ENCODE measurements at places on chromosomes 1 and 21.

DNA sequence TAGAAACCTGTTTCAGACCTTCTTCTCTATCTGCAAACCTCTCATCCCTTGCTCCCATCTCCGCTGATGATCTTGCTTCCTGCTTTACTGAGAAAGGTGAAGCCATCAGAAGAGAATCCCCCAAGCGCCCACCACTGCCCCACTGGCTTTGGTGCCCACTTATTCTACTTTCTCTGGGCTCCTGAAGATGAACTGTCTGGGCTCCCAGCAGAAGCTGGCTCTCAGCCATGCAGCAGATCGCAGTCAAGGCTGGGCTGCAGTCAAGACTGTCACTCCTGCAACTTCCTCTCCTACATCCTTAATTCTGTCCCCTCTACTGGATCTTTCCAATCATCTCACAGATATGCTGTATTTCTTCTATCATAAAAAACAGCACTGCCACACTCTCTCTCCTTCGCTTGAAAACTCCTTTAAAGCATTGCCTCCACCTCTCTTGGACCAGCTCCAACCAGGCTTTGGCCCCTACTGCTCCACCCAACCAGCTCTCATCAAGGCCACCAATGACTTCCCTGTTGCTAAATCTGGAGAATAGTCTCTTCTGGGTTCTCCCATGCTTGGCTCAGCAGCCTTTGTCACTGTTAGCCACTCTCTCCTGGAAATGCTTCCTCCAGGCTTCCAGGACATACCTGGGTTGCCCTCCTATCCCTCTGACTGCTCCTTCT is 25.8 kb downstream of the TRIM62 start:
- no peak for DNase-seq

DNA sequence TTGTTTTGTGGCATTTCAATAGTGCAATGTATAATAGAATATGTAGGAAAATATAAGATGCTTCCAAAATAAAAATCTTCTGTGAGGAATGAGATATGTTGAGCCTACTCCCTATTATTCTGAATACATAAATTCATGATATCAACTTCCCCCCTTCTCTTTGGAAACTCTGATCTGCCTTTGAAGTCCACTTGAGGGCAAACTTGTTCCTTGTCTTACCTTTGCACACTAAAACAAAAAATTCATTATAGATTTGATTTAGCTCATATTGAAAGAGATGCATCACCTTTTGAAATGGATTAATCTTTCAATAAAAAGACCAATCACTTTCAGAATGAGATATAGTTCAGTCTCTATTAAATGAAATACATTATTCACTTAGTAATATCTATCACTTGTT is 580.7 kb upstream of the ADGRL4 start:
- no peak for DNase-seq

- no peak for DNase-seq
Observed at GRCh38 chr1:16152481-16153087, 3.3 kb downstream of the EPHA2 start.

- DNase-seq = no peak
Observed at GRCh38 chr1:46519209-46519608, 29.6 kb downstream of the DMBX1 start.

GRCh38 chr1:151327903-151328674 is 873 bp upstream of the PI4KB start:
- DNase-seq = no peak

- no peak for DNase-seq
Observed at GRCh38 chr1:108502624-108503023, 52.5 kb downstream of the NBPF6 start.

DNA sequence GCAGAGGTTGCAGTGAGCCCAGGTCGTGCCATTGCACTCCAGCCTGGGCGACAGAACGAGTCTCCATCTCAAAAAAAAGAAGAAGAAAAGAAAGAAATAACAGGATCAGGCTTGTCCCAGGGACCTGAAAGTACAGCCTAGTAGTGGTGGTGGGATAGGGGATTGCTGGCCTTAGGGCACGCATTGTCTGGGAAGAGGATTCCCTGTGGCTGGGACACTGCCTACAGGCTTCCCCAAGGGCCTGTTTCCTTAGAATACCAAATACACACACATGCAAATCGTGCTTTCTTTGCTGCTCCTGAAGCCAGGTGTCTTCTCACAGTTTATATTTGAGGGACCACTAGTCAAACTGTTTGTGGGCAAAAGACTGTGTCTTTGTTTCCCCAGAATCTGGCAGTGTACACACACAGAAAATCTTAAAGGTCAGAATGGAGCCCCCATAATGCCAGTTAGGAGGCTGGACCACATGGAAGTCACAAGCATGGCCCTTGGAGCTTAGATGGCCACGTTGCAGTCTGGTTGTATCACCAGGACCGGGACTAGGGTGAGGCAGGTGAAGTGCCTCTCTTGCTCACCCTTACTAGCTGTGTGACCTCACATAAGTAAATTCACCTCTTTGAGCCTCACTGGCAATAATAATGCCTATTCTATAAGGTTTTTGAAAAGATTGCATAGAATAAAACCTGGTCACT is 12.7 kb upstream of the ASAP3 start:
- no peak for DNase-seq

GRCh38 chr21:19993268-19993667 is 1004.9 kb upstream of the NCAM2 start:
- DNase-seq = no peak

- no peak for DNase-seq
Observed at GRCh38 chr21:41615613-41616012, 107.7 kb upstream of the TMPRSS2 start.

GRCh38 chr1:86928819-86929218 is 14.4 kb downstream of the HS2ST1 start:
- no peak for DNase-seq

GRCh38 chr1:201334325-201335173 is 42.9 kb downstream of the TNNT2 start:
- no peak for DNase-seq

- DNase-seq = no peak
Observed at GRCh38 chr1:12172042-12172851, 5.5 kb downstream of the TNFRSF1B start.

DNA sequence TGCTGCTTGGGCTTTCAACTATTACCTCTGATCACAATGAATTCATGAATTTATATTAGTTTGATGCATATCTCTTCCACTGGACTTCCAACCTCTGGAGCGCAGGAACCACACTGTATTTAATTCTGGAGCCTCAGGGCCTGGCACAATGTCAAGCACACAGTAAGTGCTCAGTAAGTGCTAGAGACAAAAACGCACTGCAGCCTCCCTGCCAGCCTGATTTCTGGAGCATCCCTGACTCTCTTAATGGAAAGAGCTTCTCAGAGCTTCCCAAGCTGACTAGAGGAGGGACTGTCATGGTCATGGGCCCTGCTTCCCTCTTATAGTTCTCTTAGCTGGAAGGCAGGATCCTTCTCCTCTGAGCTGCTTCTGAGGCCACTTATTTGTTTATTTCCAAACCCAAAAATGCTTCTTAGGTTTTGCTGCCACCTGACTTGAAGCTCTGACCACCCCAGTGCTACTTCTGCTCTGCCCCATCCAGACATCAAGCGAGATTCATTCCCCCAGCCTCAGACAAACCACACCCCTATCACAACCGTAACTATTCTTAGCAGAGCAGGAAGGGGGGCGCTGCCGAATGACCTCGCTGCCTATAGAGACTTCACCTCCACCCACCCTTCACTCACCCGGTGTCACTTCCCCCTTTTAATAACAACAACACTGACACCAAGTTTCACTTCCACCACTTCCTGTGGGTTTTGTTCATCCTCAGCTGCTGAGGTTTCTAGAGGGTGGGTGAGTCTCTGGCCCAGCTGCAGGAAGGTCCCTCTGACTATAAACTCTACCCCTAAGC is 33.6 kb downstream of the NUAK2 start:
- DNase-seq = no peak

DNA sequence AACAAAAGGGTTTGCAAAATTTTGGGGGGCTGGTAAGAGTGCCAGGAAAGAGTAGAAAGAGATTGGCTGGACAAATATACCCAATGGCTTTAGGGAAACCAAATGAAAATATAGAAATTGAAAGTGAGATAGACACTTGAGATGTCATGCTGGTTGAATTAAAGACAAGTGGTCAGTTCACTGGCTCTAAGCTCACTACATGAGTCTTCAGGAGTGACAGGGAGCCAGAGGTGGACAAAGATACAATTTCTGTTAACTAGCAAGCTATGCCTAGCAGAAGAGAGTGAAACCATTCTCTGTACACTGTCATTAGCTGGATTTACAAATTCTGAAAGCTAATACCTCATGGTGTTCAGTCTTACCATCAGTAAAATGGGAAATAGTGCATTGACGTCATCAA is 82.5 kb downstream of the TBX15 start:
- DNase-seq = no peak

Measured in renal cortex interstitium (tissue), 15 donors.